ENCODE measurements at places on chromosomes 6 and 20.

DNA sequence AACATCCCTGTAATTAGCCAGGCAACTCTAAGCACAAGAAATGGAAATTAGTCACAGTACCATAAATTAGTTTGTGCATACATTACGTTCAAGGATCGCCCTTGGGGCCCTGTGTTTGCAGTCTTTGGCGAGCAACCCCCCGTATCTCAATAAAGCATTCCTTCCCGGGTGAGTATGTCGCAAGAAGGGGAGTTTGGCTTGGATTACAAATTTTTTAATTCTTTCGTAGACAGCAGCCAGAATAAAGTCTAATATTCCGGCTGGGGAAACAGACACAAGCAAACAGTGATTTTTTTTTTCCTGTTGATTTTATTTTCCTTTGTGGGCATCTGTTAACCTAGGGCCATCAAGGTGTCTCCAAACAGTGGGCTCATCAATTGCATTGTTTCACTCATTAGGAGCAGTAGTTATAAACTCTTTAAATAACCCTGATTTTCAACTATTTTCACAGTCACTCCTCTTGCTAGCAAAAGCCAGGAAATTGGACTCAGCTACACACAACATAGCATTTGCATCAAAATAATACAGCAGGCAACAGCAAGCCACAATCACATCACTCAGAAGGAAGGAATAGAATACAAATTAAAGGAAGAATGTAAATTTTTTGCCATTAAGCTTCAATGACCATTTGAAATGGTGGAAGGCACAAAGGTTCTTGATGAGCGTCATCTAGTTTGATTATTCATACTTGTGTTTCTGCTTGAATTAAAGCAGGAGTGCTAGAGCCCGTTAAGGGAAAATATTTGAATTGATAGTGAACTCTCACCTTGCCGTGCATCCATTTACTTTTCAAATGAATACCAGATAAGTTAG lies 85.3 kb downstream of the LINC00237 start:
- DNase-seq: no peak

DNA sequence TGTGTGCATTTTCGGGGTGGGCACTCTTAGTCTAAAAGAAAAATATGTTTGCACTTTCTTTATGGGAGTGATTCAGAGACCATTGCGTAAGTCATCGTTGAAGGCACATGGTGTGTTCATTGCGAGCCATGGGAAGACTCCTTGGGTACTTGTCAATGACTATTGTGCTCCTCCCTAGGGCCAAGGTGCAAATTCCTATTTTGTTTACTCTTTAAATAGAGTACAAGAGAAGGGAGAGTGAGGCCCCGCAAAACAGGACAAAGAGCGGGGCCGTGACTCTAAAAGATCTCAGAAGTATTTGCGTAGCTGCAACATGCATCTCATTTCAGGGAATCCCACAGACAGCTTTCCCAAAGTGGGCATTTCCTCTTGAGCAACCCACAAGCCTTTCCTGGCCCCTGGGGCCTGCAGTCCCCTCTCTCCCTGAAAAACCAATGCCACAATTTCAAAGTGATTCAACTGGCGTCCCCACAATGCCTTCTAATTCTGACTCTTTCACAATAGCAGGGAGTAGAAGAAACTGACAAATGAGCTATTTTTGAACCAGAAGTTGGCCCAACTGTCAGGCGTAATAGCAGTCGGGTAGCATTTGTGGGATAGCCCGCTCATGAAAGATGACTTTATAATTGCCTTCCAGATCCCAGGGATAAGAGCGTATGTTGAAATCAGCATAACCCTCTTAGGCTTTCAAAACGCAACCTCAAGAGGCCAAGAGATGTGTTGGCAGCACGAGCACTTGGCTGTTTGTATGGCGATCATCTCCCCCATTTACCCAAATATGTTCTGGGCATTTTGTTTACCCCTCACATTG lies 277.9 kb upstream of the BMP2 start:
- peak; percentile 9 for DNase-seq

DNA sequence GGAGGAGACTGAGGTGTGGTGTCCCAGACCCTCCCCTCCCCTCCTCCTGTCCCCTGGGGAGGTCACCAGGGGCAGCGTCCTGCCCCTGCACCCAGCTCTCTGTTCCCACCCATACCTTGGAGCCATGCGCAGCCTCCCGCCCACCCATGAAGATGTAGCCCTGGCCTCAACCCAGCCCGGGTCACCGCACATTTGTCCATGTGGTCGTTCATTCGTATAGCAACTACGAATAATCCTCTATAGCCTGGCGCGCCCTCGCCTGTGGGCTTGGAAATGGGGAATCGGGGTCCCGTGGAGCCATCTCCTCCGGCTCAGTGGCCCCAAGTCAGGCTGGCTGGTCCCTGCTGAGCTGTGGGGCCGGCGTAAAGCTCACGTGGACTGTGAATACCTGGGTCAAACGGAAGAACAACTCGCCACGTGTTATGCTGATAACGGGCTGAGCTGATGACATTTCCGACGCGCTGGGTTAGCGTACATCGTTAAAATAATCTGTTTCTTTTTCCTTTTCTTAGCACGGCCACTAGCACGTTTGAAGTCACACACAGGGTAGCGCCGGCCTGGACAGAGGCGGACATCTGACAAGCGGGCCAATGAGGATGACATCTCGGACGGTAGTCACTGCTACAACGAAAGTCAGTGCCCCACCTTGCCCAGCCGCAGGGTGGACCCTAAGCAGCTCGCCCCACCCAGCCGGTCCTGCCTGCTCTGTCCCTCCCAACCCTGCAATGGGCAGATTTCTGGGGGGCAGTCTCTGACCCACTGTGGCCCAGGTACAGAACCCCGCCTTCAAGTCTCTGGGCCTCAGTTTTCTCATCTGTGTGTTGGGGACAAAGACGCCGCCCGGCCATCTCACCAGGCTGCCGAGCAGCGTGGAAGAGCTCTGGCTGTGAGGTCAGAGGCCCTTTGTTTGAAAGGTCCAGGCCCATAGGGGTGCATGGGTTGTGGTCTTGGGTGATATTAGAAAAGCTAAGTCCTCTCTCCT lies 19.8 kb upstream of the RBBP8NL start:
- no peak for DNase-seq

DNA sequence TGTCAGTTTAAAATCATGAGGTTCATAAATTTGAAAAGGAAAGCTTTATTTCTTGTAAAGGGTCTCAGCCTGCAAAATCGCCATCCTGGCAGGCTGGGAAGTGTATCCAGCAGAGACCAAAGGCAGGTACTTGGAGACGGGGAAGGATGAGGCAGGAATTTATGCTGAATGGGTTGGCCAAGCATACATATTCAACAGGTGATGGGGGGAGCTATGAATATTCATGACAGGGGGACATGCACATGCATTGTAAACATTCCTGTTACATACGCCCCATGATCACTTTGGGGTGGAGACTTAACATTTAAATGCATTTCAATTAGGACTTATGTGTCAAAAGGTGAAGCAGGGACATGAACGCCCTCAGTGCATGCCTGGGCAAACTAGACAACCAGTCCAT lies 9.8 kb upstream of the SLC22A1 start:
- no peak for DNase-seq

DNA sequence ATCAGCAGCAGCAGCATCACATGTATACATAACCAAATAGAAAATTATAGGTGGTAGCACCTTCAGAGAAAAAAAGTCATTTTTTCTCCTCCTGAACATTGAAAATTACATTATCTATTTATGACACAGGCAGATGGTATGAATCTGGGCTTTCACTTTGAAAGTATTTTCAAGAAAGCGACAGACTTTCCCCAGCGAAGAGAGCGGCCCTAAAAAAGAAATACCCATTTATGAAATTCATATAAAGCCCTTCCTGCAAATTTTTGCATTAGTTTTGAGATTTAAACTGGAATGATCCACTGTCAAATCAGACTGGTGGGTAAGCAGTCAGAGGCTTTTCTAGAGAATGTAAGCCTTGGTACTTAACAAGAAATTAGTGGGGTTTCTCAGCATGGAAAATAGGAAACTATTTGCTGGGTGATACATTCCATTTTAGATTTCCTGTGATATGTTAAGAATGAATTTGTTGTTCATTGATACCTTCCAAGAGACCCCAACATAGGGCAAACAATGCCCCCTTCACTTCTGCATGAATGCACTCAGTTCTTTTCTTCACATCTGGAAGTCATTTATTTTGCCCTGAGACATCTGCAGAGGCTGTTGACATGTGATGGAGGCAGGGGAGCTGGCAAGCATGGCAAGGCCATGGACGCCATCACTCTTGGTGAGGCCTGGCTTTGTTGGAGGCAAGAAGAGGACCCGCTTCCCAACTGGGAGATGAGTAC lies 147.0 kb downstream of the LINC00237 start:
- no peak for DNase-seq

- peak; percentile 65 for DNase-seq
Measured at GRCh38 chr6:113695516-113695915, 161.6 kb upstream of the MARCKS start.

DNA sequence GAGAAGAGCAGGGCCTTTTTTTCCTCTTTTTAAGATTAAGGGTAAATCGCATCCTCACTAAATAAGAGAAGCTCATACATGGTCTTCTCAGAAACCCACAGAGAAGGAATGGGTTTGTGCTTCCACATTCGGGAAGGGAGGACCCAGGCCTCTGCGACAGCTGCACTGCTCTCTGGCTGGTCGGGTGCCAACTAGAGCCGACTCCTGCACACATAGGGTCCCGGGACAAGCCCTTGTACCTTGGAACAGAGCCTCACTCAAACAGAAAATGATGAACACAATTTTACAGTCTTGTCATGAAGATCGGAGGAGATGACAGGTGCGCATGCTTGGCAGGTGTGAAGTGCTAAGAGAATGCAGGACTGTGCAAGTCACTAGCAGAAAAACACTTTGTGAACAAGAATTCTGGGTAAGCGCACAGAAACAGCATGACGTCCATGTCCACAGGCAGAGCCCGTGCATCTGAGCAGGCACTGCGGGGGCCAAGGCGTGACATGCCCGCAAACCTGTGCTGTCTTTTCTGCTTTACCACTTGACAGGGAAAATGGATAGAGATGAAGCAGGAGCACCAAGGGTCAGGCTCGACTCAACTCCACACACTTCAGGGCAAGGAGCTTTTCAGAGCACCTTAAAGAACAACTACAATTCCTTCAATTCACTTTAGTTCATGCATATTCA lies 101.0 kb upstream of the MPC1 start:
- DNase-seq: no peak

- no peak for DNase-seq
Measured at GRCh38 chr20:63132131-63132714, 83.7 kb downstream of the YTHDF1 start.

- no peak for DNase-seq
Measured at GRCh38 chr20:50975701-50976330, 17.2 kb downstream of the MOCS3 start.

DNA sequence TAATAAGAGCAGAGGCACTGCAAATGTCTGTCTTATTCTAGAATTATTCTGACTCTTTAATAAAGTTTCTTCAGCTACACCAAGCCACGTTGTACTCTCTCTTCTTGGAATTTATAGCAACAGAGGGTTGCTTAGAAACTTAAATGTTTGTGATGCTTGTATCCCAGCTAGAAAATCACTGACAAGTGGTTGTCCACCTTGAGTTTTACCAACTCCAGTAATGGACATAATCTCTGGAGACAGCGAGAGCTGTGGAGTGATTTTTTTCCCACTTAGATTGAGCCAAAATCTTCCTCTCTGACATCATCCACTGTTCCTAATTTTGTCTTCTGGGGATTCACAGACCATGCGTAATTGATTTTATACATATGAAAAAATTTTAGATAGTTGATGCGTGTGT lies 8.0 kb downstream of the ECT2L start:
- no peak for DNase-seq

GRCh38 chr6:157538168-157538567 lies 157.2 kb downstream of the ZDHHC14 start:
- no peak for DNase-seq

GRCh38 chr6:149969635-149970034 lies 5.9 kb downstream of the ULBP1 start:
- no peak for DNase-seq

DNA sequence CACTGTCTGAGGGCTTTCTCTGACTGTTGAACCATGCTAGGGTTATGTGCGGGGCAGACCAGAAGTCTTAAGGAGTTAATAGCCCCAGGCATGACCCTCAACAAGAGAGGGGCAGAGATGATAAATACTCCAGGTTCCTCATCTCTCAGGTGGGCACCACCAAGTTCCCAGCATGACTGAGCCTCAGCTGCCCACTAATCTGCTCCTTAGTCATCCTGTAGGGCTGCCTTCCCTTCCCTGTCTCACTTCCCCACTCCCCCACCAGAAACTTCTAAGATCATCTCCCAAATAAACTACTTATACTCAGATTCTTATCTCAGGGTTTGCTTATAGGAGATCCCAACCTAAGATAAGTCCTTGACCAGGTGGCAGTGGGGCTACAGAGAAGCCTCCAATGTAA lies 137.2 kb upstream of the PRND start:
- DNase-seq: no peak

DNA sequence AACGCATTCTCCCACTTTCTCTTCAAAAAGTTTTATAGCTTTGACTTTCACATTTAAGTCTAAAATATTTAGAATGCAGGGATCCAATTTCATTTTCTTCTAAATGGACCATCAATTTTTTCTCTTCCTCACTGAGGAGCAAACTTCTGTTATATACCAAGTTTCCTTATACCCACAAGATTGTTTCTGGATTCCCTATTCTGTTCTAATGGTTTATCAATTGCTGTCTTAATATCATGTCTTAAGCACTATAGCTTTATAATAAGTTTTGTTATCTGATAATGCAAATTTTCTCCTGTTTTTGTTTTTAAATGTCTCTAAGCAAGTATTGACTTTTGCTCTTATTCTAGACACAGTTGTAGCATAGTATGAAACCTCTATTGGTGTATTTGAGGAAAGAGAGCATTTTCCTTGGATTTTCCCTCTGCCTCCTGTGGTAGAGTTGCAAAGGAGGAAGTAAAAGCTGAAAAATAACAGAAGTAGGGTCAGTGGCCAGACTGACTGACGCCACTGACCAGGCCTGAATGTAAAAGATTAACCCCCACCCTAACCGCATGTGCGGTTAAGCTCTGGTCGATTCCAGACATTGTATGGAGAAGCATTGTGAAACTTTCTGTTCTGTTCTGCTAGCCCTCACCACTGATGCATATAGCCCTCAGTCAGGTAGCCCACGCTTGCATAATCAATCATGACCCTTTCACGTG lies 40.3 kb downstream of the GPX5 start:
- DNase-seq: no peak

GRCh38 chr6:111591370-111591900 lies 14.2 kb downstream of the TRAF3IP2 start:
- peak; percentile 99 for DNase-seq

- DNase-seq: no peak
Measured at GRCh38 chr6:42702200-42702599, 20.2 kb downstream of the PRPH2 start.

DNA sequence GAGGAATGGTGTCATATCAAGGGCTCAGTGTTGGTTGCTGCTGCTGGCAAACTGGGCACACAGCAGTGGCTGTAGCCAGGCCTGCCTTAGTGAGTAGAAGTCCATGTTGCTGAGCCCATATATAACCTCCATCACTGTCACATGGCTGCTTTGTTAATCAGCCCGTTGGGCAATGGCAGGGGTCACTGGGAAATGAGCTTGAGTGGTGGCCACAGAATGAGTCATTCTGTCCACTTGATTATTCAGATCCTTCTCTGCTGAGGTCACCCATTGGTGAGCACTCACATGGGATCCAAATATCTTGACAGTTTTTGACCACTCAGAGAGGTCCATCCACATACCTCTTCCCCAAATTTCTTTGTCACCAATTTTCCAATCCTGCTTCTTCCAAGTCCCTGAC lies 898.9 kb upstream of the EYS start:
- no peak for DNase-seq

- DNase-seq: no peak
Measured at GRCh38 chr6:73240730-73241129, 15.4 kb upstream of the KHDC1L start.

GRCh38 chr6:20058121-20058905 lies 154.0 kb downstream of the MBOAT1 start:
- DNase-seq: no peak

Data from GM04504 (cell line).